ENCODE measurements at places on chromosomes 6 and 20.

DNA sequence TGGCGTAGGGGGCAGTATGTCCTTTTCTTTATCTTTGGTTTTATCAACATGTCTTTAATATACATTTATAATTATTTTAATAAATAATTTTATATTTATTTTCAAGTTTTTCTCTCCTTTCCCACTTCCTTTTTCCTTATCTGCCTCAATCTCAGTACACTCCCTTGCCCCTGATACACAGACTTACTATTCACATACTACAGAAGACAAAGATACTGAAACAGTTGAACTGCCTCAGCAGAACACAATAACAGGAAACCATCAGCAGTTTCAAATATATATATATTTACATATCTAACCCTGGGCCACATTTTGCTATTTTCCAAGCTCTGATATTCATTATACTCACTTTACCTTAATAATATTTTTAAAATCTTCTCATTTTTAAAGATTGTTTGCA is 19.8 kb downstream of the IBTK start:
- DNase-seq: no peak

DNA sequence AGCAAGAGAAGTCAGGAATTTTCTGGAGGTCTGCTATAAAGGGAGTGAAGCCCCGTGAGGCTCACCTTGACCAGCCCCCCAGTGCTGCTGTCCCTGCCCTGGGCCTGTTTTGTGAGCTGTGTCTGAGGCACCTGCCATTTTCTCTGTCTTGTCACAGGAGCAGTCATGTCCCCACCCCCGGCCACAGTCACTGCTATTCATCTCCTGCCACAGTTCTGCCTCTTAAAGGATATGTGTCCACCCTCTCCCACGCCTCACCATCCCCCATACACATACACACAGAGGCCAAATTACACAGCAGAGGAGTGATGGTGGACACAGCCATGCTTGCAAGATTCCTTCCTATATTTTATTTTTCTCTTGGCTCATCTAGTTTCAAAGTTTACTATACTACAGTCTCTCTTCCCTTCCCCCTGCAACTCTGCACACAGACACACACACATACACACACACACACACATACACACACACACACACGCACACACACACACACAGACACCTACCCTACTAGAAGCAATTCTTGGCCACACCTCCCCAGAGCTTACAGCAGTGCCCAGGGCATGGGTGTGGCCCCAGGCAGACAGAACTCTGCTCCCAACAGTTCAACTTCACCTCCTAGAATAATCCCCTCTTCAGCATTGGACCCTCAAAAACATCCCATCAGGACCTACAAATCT is 68.7 kb upstream of the TAB2 start:
- DNase-seq: no peak

DNA sequence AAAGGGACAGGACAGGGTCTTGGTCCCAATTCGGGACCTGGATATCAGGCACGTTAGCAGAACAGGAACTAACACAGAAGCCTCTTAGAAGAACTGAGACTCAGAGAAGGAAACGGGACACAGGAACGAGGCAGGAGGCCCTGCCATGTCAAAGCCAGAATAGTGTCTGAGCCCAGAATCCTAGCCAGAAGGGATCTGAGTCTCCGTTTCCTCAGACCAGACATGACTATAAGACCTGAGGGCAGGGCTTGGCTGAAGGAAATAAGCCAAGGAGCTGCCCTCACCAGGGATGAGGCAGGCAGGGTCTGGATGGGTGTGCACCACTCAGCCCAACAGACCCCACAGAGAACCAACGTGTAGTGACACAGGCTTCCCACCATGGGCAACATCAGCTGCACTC is 40.3 kb downstream of the TRERF1 start:
- DNase-seq: no peak

- DNase-seq: no peak
These were observed 129.0 kb downstream of the SOX4 start for GRCh38 chr6:21722510-21722909.

GRCh38 chr6:53251033-53251672 is 97.6 kb downstream of the ELOVL5 start:
- peak; percentile 11 for DNase-seq

GRCh38 chr6:169991913-169992312 is 240.5 kb downstream of the ERMARD start:
- no peak for DNase-seq

- DNase-seq: no peak
These were observed 45.2 kb downstream of the PLAGL2 start for GRCh38 chr20:32162351-32162750.

GRCh38 chr6:92329208-92329847 is 1090.0 kb downstream of the EPHA7 start:
- no peak for DNase-seq

DNA sequence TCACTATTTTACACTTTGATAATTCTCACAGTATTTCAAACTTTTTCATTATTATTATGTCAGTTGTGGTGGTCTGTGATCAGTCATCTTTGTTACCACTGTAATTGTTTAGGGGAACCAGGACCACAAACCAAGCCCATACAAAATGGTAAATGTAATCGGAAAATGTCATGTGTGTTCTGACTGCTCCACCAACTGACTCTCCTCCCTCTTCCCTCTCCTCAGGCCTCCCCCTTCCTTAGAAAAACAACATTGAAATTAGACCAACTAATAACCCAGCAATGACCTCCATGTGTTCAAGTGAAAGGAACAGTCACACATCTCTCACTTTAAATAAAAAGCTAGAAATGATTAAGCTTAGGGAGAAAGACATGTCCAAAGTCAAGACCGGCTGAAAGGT is 63.8 kb downstream of the GMDS start:
- no peak for DNase-seq

DNA sequence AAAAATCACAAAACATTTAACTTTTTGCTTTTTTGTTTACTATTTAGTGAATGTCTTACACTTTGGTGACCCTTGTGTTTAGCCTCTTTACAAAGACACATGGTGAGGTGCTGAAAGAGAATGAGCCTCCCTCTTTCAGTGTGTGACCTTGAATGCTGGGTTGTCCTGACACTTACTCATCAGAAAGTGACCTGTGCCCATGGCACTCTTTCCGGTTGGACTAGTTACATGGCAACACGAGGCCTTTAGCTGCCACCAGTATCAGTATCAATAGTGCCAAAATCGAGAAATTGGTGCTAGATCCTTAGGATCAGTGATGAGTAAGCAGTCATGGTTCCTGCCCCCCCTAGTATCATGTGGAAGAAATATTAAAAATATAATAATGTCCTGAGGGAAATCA is 1.7 kb upstream of the RPL7L1 start:
- no peak for DNase-seq

- no peak for DNase-seq
These were observed 20.7 kb upstream of the TLDC2 start for GRCh38 chr20:36855241-36855657.

DNA sequence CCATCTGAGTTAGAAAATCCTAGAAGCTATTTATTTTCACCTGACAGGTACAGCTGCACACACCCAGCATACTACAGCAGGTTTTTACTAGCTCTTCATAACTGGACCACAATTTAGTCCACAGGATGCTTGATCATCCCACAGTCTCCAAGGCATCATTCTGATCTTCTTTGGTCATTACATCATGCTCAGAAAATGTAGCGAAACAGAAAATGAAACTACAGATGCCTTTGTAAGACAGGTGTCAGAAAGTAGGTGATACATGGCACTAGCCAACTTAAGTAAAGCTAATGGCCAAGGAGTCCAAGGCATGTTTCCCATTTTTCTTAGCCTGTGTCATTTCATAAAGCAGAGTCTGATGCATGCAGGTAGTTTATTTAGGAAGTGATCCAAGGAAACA is 102.3 kb downstream of the HTR1B start:
- DNase-seq: no peak

- DNase-seq: no peak
These were observed 89.8 kb downstream of the CD164 start for GRCh38 chr6:109292420-109292819.

- DNase-seq: no peak
These were observed 35.1 kb upstream of the FAM83C start for GRCh38 chr20:35327074-35327976.

GRCh38 chr6:105608711-105609374 is 206.0 kb upstream of the PREP start:
- DNase-seq: peak; percentile 52

DNA sequence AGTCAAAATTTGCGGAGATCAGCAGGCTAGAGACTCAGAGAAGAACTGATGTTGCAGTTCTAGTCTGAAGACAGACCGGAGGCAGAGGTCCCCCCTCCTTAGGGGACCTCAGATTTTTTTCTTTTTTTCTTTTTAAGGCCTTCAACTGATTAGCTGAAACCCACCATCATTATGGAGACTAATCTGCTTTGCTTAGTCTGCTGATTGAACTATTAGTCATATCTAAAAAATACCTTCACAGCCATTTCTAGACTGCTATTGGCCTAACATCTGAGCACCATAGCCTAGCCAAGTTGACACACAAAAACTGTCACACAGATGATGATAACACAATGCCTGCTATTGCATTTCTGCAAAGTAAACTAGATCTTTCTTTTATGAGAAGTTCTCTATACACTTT is 141.1 kb upstream of the TNFAIP3 start:
- DNase-seq: no peak

- DNase-seq: no peak
These were observed 83.5 kb downstream of the FOXO3 start for GRCh38 chr6:108644252-108644651.

DNA sequence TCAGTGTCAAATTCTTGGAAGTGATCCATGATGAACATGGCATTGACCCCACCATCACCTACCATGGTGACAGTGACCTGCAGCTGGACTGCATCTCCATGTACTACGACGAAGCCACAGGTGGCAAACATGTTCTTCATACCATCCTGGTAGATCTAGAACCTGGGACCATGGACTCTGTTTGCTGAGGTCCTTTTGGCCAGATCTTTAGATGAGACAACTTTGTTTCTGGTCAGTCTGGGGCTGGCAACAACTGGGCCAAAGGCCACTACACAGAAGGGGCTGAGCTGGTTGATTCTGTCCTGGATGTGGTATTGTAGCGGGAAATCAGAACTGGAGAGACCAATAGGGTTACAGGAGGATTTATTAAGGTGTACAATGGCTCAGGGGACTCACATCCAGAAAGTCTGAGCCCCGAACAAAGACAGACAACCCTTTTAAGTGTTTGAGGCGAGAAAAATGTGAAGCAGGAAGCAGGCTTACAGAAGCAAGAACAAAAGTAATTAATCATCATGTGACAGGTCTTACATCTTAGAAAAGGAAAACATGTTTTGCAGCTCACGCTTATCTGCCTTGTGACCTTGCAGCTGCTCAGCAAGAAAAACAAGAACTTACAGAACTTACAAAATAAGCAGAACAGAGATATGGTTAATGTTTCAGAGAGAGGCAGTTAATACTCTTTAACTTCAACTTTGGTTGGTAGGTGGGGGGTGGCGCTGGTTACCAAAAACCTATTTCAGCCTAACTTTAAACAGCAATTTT is 58.8 kb upstream of the MOCS1 start:
- DNase-seq: no peak

GRCh38 chr6:134436281-134436815 is 118.4 kb upstream of the SGK1 start:
- peak; percentile 73 for DNase-seq

DNA sequence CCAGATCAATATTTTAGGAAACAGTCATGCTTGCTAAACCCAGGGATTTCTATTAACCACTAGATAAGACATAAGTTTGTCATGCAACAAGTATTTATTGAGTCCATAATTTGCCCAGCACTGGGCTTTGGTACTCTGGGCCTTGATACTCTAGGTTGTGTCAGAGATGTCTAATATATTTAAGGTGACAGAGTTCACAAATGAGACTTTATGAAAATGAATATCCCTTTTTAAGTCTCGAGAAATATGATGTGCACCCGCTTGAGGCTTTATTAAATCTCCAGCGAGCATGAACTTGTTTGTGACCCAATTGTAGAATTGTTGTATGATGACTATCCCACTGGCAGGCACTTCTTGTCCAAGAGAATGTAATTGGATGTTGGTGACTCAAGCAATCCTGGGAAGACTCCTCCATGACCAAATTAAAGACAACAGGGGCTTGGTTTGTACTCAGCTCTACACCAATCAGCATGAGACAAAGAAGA is 109.2 kb downstream of the ESR1 start:
- peak; percentile 26 for DNase-seq

DNA sequence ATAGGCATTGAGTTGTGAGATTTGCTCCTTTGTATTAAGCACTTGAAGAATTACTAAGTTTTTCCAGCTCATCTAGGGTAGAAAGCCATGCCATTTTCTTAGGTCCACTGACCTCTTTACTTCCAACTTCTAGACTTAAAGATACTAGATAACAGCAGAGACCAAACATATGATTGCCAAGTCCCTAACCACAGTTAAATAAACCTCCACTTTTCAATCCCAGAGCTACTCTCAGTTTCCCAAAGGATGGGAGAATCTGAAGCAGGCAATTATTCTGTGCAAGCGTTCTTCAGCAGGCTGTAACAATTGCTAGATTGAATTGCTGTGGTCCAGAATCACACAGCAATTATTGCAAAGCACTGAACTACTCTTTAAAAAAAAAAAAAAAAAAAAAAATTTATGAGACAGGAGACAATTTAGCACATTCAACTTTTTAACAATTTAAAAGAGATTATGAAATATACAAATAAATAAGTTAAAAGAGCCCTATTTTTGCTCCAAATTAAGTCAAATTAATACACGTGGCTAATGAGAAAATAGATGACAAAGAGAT is 104.0 kb upstream of the PRSS16 start:
- no peak for DNase-seq

GRCh38 chr6:110355022-110355421 is 3.1 kb downstream of the METTL24 start:
- no peak for DNase-seq

GRCh38 chr6:42230345-42231321 is 13.0 kb upstream of the MRPS10 start:
- no peak for DNase-seq

DNA sequence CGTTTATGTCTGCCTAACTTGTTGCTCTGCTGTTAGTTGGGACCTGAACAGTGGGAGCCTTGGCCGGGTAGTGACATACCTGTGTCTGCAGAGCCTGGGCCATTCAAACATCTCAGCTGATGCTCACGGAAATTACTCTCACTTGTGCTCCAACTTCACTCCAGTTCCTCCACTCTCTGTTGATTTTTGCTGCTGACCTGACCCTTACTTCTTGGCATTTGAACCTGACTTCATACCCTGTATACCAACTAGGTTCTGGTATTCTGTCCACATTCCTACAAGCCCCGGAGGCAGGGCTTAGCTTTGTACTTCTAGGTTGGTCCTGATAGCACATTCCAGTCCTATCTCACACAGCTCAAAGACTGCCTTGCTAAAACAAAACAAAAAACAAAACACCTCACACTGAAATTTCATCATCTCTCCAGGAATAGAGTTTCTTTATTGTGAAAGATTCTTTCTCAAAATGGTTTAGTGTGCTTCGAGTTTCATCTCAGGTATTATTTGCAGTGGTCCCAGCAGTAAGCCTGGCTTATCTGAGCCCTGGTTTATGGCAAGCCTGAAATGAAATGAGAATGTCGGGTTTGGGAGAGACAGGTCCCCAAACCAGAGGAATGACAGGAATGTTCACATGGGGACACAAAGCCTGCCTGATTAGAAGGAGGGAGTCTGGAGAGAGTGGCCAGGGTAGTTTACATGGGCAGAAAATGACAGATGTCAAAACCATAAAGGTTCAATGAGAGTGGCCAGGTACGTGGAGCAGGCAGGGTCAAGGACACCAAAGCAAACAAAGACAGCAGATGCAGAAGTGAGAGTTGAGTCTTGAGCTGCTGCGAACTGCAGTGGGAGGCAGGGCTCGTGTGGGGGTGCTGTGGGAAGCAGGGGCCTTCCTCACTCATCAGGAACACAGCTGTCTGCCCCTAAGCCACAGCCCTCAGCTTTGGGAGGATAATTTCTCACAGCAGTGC is 174.2 kb upstream of the HDAC2 start:
- no peak for DNase-seq

Data from hepatic stellate cell (primary cell).